ENCODE measurements at places on chromosomes 6 and 20.
A peak's percentile ranks its signal among the peaks of the same experiment; 100 is the strongest.

DNA sequence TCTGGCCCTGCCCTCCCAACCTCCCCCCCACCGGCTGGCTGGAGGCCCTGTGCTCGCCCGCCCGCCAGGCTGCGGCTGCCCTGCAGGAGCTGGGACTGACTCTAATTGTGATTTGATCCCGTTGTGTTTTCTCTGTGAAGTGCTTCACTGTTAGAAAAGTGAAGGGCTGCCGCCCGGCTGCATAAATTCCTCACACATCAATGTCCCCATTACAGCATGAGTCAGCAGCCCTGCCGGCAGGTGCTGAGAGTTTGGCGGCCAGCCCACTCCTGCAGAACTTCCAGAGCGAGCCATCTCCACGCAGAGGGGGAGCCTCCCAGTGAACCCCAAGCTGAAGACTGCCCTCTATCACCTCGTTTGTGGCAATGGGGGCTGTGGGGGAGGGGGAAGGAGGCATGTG is 137.9 kb downstream of the DLL1 start:
- DNase-seq: peak; percentile 86

DNA sequence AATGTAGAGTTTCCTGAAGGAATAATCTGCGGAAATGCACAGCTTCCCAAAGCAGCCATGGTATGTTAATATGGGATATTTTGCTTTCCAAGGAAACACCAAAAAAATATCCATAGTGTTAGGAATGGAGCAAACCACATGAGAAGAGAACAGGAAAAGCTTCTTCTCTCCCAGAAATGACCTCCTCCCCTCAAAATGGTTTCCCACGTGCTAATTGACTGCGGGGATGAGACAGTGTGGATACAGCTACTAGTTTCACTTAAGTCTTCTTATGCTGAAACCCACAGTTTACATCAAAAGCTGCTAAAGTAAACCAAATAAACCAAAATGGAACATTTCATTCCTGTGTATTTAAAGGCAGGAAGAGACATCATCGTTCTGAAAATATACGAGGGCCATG is 69.4 kb downstream of the FYN start:
- no peak for DNase-seq

DNA sequence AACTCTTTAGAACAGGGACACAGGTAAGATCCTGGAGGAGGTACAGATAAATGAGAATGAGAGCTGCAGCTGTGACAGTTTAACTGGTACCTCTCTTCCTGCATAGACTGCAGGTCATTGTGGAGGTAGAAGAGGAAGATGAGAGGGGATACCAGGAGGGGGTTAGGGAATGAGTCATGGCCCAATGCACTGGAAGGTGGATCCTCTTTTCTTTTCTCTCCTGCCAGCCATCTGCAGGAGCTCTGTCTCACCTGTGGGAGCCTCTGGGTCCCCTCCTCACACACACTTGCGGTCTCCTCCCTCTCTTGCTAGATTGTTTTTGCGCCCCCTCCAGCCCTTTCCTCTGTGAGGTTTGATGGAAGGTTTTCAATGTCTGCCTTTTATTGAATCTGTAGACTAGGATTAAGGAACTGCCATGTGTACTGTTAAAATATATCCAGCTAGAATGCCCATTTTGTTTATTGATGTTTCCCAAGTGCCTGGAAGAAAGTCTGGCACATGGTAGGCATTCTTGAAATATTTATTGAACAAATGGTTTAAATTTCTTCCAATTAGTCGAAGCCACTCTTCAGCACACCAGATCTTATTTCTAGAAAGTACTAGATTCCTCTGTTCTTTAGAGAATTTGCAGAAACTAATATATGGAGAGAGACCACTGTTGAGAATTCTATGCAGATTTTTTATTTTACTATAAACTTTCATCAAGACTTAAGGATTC is 13.0 kb downstream of the C6orf163 start:
- DNase-seq: no peak

GRCh38 chr6:44725070-44725469 is 337.6 kb downstream of the CDC5L start:
- no peak for DNase-seq

- peak; percentile 83 for DNase-seq
These were observed 1.3 kb downstream of the RNF24 start for GRCh38 chr20:4014031-4014474.

- no peak for DNase-seq
These were observed 31.4 kb downstream of the PTK7 start for GRCh38 chr6:43107344-43108062.

All from NCI-H2171 (cell line).